NCI-H345 (cell line): ENCODE measurements at places on chromosomes 5 and 9.

GRCh38 chr5:172028167-172028566 lies 21.7 kb upstream of the FBXW11 start:
- DNase-seq = no peak

GRCh38 chr5:42168091-42168670 lies 243.1 kb downstream of the FBXO4 start:
- no peak for DNase-seq

DNA sequence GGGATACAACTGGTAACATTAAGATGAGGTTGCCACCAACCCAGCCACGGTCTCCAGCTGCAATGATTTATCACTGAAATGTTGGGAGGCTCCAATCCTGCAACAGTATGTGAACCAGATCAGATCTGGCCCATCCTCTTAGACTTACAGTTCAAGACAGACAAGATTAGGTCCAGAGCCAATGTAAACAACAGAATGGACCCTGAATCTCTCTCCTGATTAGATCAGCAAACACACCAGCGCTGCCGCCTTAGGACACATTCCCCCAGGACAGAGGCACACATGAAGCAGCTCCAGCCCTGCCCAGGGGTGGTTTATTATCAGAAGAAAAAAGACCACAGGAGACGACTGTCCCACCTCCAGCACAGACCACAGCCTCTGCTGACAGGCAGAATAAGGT lies 82.1 kb downstream of the SLIT3 start:
- no peak for DNase-seq

DNA sequence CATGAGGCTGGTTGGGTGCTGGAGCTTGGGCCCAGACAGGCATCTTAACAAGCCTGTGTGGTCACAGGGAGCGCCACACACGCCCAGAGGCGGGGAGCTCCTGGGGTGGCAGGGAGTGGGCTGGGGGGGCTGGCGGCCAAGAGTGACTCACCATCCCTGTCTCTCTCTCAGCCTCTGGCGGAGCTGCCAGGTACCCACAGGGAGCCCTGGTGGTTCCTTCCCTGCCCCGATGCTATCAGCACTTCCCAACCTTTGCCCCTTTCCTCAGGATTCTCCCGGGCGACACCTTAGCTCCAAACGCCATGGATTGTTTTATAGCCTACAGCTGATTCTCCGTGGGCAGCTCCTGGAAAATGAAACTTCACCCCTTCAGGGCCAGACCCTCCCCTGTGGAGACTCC lies 5.5 kb downstream of the SLC9A3 start:
- no peak for DNase-seq

DNA sequence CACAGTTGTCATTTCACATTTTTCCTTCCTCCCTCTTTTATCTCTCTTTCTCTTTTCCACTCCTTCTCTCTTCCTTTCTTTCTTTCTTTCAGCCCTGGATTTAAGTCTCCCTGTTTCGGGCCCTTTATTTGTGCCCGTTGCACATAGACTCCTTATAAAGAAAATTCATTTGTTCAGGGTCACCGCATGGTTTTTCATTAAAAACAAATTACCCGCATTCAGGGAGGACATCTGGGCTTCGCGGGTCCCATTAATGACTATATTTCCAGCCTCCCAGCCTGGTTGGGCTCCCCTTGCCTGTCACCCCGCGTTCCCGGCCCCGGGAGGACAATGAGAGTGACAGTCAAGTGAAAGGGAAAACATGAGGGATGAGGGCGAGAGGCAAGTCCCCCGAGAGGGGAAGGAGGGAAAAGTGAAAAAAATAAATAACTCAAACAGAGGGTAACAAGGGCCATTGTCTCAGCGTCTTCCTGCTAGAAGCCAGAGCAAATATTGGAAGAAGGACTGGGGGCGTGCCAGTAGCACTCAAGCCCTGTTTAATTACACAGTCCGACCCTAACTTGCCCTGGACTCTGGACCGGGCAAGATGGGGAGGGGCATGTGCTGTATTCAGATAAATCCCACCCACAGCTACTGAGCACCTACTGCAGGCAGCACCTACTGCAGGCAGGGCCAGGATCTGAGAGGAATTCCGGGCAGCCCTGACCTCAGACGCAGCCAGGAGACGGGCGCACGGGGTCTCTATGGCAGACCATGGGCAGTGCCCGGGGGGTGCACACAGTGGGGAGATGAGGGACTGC lies 166.2 kb downstream of the PAX5 start:
- peak; percentile 61 for DNase-seq

DNA sequence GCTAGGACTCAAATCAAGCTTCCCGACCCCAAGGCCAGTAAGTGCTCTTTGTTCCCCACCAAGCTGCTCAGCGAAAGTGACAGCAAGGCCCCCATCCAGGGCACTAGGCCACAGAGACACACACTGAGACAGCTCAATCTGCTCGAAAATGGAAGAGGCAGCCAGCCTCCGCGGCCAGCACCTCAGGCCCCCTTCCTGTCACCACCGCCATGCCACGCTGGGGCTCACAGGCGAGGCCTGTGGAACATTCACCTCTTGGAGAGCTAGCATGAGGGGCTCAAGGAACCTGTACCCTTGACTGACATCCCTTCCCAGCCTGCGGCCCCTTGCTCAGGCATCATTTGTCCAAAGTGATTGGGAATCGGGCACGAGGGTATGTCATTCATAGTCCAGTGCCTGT lies 71.4 kb downstream of the PAX5 start:
- DNase-seq = no peak

GRCh38 chr5:181190711-181191525 lies 14.1 kb downstream of the TRIM7 start:
- DNase-seq = no peak

GRCh38 chr9:10855847-10856246 lies 243.0 kb upstream of the PTPRD start:
- no peak for DNase-seq

DNA sequence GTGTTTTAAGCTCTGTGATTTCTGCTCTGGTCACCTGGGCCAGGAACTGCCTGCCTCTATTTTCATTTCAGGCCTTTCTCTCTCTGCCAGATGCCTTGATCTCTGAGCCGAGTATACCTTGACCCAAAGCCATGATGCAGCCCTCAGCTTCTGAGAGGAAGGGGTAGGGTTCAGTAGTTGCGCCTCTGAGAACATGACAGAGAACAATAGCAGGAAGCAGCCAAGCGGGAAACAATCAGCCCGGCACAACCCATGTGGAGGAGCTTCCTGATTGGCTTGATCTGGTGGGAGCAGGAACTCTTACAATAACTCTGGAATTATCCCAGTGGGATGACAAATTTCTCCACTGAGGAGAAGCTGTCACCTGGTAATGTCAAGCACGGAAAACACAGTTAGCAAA lies 127.4 kb downstream of the PALM2AKAP2 start:
- DNase-seq = no peak

- DNase-seq = peak; percentile 64
Measured at GRCh38 chr9:97510797-97511654, 9.6 kb downstream of the TMOD1 start.

GRCh38 chr9:35675732-35676392 lies 2.1 kb downstream of the CA9 start:
- DNase-seq = no peak

DNA sequence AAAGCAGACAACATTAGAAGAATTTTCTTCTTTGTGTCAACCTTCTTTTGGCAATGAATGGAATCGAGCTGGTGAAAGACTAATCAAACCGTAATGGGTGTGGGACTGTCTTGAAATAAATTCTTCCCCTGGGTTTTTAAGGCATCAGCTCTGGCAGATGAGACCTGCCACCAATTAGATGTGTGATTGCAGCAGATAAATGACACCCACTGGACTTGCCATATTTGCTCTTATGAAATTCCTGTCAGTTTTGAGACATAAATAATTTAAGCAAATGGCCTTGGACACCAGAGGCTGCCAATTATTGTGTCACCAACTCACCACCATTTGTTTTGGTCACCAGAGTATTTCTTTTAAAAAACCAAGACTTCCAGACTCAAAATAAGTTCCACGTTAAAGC lies 135.9 kb upstream of the RGMB start:
- DNase-seq = no peak

DNA sequence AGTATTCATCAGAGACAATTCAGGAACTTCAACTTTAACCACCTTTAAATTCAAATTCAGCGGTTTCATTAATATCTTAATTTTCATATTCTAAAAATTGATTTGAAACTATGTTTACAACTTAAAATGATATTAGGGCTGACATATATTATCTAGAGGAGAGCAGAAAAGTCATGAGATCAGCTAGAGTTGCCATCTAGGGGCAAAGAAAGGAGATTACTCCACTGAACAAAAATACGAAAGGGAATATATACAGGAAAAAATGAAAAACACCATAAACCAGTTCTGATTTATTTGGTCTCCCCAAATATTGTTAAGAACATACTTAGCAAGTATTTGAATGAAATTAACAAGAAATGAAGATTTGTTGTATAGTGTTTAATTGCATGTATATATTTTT lies 946.3 kb downstream of the DTWD2 start:
- DNase-seq = no peak

DNA sequence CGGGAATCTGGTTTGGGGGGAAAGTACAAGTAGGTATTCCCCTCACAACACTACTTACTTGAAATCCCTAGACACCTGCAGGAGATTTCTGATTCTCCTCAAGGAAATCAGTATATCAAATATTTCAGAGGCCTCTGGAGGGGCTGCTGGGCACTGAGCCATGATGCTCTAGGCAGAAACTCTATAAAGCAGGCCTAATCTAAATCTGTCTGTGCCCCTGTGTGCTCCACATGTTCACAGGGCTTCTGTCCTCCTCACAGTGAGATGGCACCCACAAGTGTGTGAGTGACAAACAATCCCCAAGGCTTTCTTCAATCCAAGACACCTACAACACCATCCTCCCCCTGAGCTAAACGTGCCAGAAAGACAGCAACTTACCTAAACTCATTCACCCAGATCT lies 39.0 kb downstream of the NIPSNAP3B start:
- no peak for DNase-seq

DNA sequence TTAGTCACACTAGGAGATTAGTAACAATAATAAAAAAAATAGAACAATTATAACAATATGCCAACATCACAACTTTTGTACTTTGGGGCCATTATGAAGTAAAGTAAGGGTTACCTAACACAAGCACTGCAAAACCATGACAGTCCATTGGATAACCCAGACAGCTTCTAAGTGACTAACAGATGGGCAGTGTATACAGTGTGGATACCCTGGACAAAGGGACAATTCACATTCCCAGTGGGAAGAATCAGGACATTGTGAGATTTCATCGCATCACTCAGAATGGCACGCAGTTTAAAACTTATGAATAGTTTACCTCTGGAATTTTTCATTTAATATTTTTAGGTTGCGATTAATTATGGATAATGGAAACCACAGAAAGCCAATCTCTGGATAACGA lies 45.6 kb upstream of the JADE2 start:
- no peak for DNase-seq

- no peak for DNase-seq
Measured at GRCh38 chr5:82408033-82408432, 129.9 kb upstream of the RPS23 start.

DNA sequence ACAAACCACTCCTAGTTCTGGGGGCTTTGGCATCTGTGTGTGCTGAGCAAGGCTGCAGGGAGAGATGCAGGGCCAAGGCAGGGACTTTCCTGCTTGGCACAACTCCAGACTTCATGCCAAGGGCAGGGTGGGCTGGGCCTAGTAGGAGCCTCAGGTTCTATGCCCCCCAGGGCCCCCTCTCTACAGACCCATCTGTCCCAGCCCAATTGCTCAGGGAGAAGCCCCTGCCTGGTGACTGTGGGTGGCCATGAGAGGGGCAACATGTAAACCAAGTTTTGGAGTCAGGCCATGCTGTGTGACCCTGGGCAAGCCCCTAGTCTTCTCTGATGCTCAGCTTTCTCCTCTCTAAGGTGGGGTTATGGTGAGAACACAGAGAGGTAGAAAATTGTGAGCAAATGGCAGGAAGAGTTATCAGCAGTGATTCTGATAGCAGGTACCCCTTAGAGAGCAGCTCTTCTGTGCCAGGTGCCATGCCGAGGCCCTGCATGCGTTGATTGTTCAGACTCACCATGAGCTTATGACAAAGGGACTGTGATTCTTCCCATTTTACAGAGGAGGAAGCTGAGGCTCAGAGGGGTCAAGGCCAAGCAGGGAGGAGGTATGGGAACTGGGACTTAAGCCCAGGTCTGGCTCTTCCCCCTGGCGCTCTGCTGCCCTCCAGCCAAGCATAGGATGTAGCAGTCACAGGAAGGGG lies 5.2 kb downstream of the OLFML2A start:
- no peak for DNase-seq

DNA sequence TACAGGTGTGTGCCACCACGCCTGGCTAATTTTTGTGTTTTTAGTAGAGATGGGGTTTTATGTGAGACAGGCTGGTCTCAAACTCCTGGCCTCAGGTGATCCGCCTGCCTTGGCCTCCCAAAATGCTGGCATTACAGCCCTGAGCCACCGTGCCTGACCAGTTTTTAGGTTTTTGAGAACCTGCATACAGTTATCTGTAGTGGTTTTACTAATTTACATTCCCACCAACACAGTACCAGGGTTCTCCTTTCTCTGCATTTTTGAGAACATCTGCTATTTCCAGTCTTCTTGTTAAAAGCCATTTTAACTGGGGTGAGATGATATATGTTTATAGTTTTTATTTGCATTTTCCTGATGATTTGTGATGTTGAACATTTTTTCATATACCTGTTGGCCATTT lies 12.8 kb downstream of the DMXL1 start:
- DNase-seq = no peak

DNA sequence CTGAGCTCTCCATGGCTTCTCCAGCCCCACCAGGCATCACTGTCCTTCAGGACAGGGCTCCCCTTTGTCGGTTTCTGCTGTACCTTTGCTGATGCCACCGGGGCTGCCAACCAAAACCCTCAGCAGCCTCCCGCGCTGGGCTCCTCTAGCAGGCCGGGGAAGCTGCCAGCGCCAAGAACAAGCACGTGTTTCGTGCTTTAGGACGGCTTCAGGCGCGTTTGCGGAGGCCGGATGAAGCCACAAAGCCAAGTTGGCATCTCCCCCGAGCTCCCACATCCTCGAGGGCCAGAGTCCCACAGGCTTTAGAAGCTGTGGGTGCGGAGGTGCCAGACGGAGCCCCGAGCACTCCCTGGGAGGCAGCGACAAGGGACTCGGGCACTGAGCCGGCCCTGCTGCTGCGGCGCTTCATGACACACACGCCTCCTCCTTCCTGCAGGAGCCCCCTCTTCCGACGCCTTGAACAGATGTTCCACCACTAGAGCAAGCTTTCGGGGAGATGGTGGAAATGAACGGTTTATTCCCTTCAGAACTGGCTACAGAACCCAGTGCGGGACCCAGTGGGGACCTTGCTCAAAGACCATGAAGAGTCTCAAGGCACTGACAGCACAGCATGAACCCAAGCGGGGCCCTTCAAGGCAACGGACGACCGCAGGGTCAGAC lies 36.7 kb downstream of the SARDH start:
- no peak for DNase-seq

DNA sequence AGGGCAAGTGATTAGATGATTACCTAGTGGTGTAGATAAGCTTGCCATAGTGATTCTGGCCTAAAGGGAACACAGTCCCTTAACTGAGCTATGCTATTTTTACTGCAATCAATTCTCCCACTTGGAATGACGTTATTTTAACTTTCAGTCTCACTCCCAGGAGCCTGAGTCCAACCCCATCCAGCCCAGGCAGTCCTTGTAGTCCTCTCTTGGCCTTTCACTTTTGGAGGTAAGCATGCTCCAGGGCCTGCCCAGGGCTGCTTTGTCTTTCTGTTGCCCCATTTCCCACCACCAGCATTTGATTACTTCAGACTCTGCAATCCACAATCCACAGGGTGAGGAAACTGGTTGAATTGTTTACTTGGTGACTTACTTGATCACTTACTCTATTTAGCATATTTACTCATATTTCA lies 233.0 kb downstream of the CD180 start:
- DNase-seq = no peak

GRCh38 chr5:159912033-159912800 lies 4.1 kb upstream of the ADRA1B start:
- no peak for DNase-seq
